Jurkat, Clone E6-1 (cell line): ENCODE measurements at places on chromosomes 3 and 15.
A peak's percentile ranks its signal among the peaks of the same experiment; 100 is the strongest.

GRCh38 chr15:35440265-35440664, 105.7 kb downstream of the DPH6 start:
- DNase-seq, result no peak

DNA sequence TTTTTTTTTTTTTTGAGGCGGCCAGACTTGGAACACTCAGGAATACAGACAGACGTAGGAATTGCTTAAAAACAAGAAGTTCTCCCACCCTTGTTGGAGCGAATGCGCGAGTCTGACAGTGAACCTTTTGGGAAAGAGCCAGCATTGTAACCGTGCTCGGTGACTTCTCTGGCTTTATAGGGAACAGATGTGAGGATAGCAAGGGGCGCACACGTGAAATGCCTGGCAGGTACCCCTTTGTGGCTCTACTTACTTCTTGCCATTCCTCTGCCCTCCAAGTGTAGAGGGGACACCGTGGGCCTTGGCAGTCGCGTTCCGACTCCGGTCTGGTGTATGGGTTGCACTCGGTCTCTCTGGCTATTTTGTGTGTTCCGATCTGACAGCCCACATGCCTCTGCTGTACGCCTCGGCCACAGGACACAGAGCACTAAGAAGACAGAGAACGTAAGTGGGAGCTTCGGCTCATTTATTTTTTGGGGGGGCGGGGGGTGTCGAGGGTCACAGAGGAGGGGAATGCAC, 126.4 kb downstream of the ADAMTS9 start:
- no peak for DNase-seq

DNA sequence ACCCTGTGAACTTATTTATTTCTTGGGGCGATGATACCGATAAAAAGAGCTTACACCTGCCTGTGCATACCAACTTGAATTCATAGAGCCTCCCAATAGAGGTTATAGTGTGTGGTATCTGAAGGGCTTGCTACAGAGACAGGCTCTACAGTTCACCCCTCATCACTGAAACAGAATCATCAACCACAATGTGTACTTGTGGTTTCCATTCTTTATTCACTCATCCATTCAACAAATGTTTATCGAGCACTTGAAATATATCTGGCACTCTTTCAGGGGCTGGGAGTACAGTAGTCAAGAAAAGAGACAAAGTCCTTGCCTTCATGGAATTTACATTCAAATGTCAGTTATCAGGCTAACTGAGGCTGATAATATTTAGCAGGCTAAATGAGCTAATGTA, 134.4 kb upstream of the SKOR1 start:
- peak; percentile 75 for DNase-seq

DNA sequence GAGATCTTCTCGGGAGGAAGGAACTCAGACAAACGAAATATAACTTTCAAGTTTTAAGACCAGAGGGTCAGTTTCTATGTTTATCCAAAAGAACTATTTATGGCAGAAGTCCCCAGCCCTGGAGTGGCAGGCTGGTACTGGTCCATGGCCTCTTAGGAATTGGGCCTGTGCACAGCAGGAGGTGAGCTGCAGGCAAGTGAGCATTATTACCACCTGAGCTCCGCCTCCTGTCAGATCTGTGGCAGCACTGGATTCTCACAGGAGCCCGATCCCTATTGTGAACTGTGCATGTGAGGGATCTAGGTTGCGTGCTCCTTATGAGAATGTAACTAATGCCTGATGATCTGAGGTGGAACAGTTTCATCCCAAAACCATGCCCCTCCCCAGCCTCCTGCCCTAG, 14.3 kb upstream of the HPS3 start:
- DNase-seq, result no peak

- no peak for DNase-seq
These were observed 716 bp downstream of the CPEB1 start for GRCh38 chr15:82646250-82647044.

- DNase-seq, result no peak
These were observed 74.6 kb downstream of the TGFBR2 start for GRCh38 chr3:30680789-30681648.

DNA sequence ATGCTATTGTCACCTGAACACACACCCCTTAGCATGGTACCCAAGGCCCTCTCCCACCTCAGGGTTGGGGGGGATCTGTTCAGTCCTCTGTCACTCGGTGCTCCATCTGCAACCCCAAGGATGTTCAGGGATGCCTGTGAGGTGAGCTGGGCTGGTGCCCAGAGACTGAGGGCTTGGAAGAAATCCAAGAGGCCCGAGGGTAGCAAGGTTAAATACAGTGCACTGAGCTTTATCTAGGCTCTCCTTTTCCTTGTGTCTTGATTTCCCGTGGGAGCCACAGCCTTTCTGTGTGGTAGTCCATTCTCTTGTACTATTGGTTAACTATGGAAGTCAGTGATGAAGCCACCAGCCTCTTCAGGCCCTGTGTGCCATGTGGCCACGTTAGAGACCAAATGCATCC, 18.7 kb upstream of the WNT5A start:
- no peak for DNase-seq

- DNase-seq, result no peak
These were observed 247.4 kb downstream of the SHOX2 start for GRCh38 chr3:157858821-157859220.

GRCh38 chr3:43531835-43532234, 90.0 kb downstream of the ANO10 start:
- DNase-seq, result no peak
